RCC 7860 (cell line): ENCODE measurements at places on chromosomes 11 and 22.

GRCh38 chr22:37643225-37643847, 3.9 kb downstream of the SH3BP1 start:
- DNase-seq = peak; percentile 36

- no peak for DNase-seq
Measured at GRCh38 chr11:106156290-106156937, 79.0 kb downstream of the AASDHPPT start.

DNA sequence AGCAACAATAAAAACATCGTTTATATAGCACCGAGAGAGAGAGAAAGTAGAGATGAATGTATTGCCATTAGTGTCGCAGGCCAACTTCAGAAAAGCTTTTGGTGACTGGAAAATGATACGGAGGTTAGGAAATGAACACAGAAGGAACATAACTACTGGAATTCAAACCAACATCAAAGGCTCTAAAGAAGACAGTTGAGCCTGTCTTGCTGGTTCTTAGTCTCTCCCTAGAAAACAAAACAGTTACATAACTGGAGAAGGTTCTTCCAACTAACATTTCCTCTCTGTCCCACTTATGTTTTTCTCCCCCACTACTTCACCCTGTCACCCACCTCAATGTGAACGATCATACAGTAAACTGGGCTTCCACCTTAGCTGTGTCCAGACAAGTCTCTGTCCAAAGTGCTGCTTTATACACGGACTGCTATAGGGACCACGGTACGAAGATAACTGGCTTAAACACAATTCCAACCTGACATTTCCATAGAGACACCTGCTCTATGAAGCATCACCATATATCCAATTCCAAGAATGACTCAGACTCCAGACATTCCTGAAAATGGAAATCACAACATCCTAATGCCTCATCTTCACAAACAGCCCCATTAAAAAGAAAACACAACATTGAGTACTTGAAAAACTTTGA, 85.2 kb upstream of the ARHGAP32 start:
- DNase-seq = no peak

DNA sequence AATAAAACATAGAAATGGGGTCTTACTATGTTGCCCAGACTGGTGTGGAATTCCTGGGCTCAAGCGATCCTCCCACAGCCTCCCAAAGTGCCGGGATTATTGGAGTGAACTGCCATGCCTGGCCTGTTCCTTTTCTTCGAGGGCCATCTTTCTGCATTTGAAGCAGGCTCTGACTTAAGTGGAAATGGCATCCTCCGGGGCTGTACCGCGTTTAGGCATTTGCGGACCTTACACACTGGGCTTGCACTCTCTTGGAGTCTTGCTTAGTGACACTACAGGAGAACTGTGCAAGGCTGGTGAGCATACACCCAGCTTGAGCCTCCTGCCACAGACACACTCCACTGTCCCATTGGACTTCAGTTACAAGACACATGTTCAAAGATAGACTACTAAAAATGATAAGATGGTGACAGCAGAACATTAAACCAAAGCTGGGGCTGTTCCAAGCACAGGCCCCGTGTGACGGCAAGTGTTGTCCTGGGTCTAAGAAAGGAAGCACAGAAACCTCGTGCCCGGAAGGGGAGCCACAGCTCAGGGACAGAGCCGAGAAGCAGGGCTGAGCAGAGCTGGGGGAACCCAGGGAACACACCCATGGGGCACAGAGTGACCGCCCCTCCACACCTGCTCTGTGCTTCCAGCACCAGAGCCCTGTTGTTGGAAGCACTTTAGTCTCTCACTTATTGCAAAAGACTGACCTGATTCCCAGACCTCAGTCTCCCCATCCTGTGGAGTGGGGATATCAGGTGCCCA, 59.0 kb upstream of the SHANK2 start:
- DNase-seq = no peak

DNA sequence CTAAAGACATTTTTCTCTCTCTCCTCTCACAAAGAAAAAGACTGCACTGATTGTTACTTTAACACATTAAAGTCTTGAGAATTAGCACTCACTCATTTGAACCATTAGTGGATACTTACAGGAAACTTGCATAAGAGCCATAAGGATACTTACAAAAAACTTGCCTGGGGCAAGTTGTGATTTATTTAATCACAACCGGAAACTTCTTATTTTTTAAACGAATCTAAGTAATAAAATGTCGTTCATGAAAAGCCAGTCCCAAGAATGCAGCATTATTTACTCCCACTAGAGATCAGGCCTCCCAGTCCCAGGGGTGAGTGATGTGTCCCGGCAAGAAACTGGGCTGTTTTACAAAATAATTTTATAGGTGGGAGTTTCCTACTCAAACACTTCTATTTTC, 59.3 kb upstream of the TTC12 start:
- DNase-seq = no peak

- DNase-seq = peak; percentile 45
Measured at GRCh38 chr11:17208257-17208999, 642 bp upstream of the PIK3C2A start.

DNA sequence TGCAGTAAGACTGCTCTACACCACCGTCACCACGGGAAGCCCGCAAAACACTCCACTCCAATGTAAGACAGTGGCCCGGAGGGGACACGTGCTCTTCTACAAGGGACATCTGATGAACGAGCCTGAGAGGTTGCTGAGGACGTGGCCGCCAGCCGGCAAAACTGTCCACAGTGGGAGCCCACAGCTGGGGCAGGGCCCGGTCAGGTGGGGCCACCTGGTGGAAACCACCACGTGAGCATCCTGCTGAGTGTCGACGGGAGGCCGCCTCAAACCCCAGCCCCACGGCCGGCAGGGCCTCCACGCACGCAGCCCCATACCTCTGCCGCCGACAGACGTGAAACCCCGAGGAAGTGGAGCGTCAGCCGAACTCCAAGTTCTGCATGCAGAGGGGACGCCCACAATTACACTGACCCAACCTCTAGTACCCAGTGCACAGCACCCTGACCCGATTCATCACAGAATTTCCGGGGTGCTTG, 42.6 kb downstream of the BRD1 start:
- no peak for DNase-seq

- no peak for DNase-seq
Measured at GRCh38 chr11:15128621-15129020, 13.9 kb downstream of the INSC start.

DNA sequence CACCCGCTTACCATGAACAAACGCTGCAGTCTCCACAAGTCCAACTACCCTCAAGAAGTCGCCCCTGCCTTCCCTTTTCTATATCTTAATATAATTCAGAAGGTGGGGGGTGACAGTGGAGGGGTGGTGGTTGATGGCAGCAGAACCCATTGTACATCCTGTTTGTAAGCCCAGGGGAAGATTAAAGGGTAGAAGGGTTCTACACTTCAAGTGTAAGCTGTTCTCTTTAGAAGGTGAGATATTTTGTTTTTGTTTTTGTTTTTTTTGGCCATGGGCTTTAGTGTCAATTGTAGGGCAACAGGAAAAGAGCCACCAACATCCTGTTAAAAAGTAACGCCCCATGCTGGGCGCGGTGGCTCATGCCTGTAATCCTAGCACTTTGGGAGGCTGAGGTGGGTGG, 34.9 kb upstream of the RRAS2 start:
- DNase-seq = no peak

DNA sequence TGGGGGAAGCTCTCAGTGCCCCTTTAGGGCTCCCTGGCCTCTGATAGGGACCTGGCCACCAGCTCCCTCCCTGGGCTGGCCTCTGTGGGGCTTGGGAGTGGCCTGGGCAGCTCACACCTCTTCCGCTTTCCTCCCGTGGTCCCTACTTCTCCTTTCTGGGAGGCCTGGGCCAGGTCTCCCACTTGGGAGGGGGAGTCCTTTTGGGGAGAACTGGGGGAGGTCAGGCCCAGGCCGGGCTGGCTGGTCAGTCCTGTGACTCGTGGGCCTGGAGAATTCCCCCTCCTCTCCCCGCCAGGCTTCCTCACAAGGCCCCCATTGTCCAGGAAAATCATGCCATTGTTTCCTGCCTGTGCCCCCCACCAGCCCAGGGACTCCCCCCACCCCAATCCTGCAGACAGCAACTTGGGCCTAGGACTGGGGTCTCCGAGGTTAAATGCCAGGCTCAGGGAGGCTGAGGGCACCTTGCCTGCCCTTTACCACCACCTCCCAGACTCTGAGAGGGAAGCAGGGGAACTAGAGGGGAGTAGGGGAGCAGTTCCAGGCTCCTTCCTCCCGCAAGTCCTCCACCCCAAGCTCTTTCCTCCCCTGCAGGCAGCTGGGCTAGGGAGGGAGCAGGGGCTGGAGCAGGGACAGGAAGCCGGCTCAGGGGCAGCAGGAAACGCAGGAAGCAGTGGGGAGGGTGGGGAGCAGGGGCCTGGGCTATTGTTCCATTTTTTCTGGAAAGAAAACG, 2.8 kb downstream of the MAP3K11 start:
- DNase-seq = no peak

DNA sequence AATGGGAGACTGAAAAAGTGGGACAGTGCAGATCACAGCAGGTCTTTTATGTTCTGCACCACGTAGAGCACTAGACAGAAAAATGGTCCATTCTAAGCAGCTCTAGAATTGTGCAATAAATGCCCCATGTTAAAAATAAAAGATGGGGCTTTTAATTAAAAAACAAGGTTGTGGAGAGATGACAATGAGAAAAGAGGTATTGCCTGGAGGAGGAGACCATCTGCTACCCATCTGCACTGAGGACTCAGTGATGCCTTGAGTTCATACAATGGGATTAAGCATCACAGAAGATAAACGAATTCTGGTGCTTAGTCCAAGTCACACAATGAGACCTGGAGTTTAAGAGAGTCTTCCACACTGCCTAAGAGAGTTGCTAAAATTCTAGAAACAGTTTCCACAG, 73.6 kb downstream of the PAK1 start:
- DNase-seq = no peak

GRCh38 chr11:98296091-98296880, 724.5 kb upstream of the CNTN5 start:
- no peak for DNase-seq

GRCh38 chr11:15801126-15801525, 555.2 kb downstream of the SOX6 start:
- DNase-seq = no peak

GRCh38 chr22:29840498-29840897, 2.4 kb upstream of the ASCC2 start:
- DNase-seq = no peak

GRCh38 chr11:16993495-16993894, 20.7 kb downstream of the PLEKHA7 start:
- DNase-seq = peak; percentile 63

DNA sequence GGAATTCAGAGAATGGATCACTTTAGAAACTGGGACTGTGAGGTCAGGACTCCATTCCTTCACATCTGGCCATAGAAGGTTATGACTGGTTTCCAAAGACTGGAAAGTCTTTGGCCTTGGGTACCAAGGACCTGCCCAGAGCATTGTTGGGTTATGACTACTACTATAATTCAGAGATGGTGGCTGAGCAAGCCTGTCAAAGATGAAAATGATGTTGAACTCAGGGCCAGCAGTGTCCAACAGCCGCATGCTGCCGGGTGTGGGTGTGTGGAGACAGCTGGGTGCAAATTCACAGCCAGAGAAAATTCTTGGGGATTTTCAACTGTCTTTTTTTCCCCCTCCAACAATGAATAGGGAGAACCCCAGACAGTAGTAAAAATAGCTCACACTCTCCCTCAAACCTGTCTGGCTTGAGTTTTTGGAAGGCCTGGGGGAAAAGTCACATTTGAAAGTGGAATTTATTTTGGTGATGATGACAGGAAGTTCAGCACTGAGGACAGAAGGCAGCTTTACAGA, 166.8 kb upstream of the NCAM1 start:
- DNase-seq = no peak

DNA sequence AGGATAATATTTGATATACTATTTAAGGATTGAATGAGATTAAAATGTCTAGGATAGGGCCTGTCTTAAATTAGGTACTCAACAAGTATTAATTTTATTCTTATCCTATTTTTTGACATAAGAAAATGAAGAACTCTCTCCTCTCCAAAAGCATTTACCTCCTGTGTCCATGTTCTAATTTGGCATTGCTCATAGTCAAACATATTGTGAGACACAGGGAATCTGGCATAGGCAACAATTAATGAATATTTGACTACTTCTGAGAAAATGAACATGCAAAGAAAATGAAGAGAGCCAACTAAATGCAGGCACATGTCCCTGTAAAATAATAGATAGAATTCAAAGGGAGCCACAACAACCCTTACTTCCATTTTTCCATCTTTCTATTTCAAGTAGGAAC, 198.5 kb upstream of the C11orf87 start:
- DNase-seq = no peak

DNA sequence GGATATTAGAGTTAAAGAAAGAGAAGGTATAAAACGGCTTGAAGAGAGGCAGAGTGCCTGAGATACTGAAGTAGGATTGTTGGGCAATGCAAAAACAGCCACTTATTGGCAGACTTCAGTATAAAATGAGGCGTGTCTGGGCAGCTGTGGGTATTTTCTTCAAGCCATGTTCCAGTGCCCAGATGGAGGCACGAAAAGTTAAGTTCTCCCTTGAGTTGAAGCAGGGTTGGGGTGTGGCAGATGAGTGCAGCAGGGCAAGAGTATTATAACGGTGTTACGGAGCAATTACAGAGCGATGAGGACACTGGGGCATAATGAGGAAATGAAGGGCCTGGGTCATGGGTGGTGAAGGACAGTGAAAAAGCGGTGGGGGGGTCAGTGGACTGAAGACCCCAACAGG, 73.7 kb upstream of the CREB3L1 start:
- no peak for DNase-seq

GRCh38 chr11:16607675-16608644, 130.5 kb upstream of the C11orf58 start:
- DNase-seq = no peak

- no peak for DNase-seq
Measured at GRCh38 chr22:50697667-50698506, 25.3 kb downstream of the SHANK3 start.

GRCh38 chr11:22304337-22304961, 33.7 kb upstream of the SLC17A6 start:
- peak; percentile 25 for DNase-seq

DNA sequence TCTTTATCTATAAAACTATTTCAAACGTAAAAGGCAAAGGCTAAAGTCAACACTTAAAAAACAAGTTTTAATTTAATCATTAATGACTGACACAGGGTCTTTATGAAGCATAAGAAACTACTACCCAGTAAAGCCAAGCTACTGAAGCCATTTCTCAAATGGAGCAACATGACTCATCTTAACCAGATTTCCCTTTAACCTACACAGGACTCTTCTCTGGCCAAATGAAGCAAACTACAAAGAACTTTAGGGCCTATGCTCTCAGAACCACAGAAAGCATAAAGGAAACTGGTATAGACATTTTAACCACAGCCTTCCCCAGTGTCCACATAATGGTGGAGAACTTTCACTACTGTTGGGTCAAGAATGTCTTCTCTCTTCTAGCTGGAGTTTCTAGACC, 34.7 kb downstream of the ALG9 start:
- no peak for DNase-seq

GRCh38 chr22:24140357-24140756, 40.9 kb upstream of the SUSD2 start:
- DNase-seq = no peak

DNA sequence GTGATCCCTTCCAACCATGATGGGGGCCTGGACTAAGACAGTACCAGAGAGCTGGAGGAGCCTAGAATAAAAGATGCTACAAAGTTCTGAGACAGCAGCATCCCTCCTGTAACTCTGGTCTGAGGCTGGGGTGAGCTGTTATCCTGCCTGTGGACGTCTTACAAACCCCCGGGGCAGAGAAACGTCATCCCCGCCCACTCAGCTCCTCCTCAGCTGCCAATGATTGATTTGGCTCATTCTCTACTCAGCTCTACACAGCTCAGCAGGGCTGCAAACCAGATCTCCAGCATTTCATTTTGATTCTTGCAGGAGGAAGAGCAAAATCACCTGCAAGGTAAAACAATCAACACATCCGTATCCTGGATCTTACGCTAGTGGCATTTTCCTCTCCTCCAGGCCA, 55.5 kb downstream of the CSNK2A3 start:
- no peak for DNase-seq
